ENCODE measurements at places on chromosomes 5 and 9.

- no peak for DNase-seq
Observed at GRCh38 chr9:121765021-121765950, 113.9 kb downstream of the DAB2IP start.

- no peak for DNase-seq
Observed at GRCh38 chr5:161278739-161279660, 267.5 kb downstream of the GABRB2 start.

GRCh38 chr9:37034305-37034937 lies 353 bp upstream of the PAX5 start:
- no peak for DNase-seq

DNA sequence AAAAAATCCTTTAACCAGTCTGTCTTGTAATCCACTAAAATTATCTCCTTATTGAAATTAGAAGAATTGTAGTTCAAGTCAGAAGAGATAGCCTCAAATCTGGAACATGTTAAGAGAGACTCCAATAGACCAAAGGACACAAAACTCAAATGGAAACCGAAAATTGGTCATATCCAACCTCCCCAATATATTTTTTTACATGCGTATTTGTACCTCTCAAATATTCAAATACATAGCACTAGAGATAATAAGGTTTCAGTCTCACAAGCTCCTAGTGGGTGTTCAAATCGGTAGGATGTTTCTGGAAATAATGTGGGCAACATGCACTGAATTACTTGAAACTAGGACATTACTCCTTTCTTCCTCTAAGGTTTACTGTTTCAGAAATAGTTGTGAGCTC lies 33.5 kb downstream of the EPB41L4A start:
- DNase-seq: no peak

- no peak for DNase-seq
Observed at GRCh38 chr5:176912115-176912514, 13.0 kb upstream of the HK3 start.

DNA sequence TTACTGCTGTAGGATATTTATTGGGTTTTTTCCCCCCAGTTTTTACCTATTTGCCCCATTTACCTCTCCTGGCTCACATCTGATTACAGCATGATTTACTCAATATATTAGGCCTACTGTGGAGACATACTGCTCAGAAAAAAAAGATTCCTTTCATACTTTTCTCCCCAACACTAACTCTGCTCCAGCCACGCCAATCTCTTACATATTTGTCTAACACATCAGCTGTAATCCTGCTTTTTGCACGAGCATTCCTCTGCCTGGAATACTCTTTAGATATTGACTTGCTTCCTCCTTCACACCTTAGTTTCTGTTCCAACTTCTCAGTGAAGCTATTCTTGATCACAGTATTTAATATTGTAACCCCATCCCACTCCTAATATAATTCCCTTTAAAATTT lies 158.1 kb upstream of the VCAN start:
- no peak for DNase-seq

- no peak for DNase-seq
Observed at GRCh38 chr9:135559606-135560005, 1.9 kb upstream of the PAEP start.

DNA sequence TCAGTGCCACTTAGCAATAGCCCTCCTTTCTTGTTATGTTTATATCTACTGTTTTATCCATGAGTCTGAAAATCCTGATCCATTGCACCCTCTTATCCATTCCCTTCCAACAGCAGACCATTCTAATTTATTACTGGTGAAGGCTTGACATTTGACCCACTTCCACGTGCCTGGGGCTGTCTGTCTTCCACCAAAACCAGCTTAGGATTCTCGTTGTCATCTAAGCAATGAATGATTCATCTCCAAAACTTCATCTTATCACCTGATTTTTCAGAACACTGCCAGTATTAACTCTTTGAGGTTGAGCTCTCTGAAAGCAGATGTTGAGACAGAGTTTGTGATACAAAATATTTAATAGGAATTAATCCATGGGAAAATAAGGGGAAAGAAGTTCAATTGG lies 277.8 kb upstream of the FBXL7 start:
- no peak for DNase-seq

- no peak for DNase-seq
Observed at GRCh38 chr5:10331341-10331796, 22.1 kb upstream of the MARCHF6 start.

DNA sequence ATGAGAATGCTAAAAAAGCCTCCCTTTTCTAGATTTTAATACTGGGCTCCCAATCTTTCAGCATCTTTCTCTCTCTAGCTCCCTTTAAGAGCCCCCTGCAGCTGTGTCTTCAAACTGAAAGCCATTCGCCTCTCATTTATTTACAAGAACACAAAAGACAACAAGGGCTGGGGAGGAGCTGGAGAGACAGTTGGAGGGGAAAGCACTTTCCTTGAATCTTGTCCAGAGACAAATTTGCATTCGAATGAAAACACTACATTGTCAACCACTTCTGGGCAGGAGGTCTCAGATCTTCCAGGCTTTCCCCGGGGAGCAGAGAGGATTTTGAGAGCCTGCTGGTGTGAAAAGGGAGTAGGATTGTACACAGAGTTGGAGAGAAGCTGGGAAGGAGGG lies 518.3 kb downstream of the CTNND2 start:
- no peak for DNase-seq

GRCh38 chr5:147407094-147407681 lies 102.7 kb downstream of the DPYSL3 start:
- DNase-seq: no peak

DNA sequence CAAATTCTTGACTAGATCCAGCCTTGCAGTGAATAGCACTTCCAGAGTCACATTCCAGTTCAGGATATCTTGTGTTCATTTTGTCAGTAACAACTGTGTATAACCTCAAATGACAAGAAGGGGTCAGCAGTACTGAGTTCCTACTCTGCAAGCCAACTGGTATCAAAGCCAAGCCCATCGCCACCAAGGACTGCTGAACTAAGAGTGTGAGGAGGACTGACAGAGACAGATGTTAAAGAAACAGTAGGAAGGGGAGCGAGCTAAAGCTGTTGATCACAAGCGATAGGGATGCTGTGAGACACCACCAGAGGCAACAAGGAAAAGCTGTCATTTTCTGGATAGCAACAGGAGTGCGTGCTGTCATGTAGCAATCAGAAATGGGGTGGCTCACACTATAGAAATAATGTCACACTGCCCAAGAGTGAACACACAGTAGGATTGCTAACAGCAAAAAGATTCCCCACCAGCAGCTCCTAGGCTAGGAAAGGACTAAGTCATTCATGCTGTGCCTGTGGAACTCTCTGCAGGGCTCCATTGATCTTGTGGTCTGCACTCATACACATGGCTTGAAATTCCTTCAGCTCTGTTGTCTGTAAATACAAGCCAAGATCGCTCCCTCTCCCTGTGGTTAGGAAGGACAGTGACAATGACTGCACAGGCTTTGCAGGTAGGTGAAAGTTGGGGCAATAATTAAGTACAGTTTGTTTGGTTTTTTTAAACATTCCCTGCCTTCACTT lies 658.6 kb downstream of the NR2F1-AS1 start:
- no peak for DNase-seq

GRCh38 chr5:142981886-142982820 lies 212.0 kb downstream of the ARHGAP26 start:
- DNase-seq: no peak

- no peak for DNase-seq
Observed at GRCh38 chr5:14577971-14578370, 3.6 kb upstream of the OTULINL start.

DNA sequence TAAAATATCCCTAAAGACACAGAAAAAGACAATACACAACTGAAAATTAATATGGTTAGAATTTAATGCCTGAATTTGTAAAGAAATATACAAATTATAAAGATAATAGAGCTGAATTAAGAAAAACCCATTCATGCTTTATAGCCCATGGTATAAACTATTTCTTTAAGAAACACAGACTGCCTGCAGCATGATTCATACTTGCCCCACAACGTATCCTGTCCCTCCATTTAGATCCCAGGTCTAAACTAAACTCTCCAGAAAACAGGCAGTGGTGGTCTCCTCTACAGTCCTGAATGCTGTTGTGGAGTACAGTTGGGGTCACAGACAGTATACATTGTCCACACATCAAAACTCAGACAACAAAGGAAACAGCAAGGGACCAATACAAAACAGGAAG lies 24.8 kb downstream of the IL6ST start:
- DNase-seq: no peak

GRCh38 chr5:125258615-125259014 lies 512.2 kb upstream of the ZNF608 start:
- DNase-seq: no peak

DNA sequence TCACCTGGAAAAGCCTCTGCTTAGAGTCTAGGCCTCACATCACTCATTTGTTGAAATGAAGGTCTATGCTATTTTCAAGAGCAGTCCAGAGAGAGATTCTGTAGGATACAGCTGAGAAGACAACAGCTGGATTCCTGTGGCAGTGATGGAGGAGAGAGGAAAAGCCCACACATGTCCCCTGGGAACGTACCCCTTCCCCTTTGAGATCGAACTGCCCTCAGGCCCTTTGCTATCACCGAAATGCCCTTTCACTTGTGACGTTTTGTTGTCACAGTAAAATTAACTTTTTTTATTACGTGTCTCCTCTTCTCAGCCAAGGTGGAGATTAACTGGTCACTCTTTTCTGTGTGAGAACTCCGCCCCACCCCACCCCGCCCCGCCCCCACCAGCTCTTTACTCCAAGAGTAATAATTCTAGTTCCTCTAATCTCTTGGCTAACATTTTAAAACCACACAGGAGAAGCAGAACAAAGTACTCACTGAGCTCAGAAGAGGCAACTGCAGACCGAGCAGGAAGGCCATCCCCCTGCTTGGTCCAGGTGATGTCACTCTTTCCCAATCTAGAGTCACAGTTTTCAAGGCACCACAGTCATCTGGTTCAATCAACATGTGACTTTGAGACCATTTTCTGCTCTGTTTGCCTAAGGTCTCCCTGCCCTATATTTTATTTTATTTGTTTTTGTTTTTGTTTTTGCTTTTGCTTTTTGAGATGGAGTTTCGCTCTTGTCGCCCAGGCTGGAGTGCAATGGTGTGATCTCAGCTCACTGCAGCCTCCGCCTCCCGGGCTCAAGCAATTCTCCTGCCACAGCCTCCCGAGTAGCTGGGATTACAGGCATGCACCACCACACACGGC lies 105.6 kb downstream of the SUSD1 start:
- no peak for DNase-seq

DNA sequence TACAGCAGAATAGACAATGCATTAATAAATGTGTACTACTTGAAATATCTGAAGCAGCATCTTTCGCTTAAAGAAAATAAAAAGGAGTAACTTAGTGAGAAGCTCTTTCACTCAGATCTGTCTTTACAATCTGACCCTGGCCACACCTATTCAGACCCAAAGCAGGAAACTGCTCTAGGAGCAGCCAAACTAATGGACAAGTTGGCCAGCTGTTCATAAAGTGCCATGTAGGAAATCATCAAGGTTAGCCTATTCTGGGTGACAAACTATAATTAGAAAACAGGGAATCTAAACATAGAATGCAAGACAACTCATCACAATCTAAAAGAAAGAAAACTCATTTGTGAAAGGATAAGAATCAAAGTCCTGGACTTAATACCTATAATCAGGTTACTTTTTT lies 101.3 kb downstream of the AGTPBP1 start:
- no peak for DNase-seq

DNA sequence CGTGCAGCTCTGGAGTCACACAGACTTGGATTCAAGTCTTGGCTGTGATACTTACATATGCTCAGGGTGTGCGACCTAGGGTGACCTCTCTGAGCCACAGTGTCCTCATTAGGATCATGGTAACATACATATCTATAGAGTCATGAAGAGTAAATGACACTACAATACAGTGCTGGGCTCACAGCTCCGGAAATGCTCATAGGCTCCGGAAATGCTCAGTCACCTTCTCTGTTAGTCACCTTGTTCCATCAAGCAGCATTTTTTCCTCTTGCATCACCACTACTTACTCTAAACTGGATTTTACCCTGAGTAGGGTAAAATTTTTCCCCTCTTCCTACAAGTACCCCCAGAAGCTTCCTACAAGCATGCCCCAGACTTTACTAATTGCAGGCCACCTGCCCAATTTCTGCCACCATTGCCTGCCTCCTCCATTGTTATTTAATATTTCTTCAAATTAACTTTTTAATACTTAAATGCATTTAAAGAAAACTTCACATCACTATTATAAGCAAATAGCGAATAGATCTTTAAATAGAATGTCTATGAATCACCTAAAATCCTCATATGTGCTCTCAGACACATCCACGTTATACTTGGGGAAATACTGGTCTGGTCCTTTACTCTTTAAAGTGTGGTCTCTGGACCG lies 147.6 kb upstream of the SPRY4 start:
- peak; percentile 10 for DNase-seq

GRCh38 chr9:6132650-6133049 lies 83.0 kb upstream of the IL33 start:
- DNase-seq: no peak

- no peak for DNase-seq
Observed at GRCh38 chr9:111250875-111251842, 78.9 kb downstream of the OR2K2 start.

- DNase-seq: no peak
Observed at GRCh38 chr5:63029891-63030290, 451.3 kb downstream of the LRRC70 start.

DNA sequence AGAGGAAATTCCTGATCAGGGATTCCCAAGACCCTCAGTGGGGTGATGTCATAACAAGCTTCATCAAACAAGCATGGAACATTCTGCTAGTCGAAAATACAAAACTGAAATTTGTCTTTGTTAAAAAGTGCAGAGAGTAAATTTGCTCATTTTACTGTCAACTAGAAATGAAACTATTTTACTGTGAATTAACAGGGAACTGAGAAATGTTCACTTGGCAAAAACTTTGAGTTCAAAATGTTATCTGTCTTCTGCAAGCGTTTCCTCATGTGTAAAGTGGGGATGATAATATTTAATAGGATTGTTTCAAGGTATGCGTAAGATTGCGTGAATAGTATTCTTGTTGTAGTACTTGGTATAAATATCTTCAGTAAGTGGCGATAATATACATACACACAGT lies 45.4 kb downstream of the ALDH1A1 start:
- DNase-seq: no peak

DNA sequence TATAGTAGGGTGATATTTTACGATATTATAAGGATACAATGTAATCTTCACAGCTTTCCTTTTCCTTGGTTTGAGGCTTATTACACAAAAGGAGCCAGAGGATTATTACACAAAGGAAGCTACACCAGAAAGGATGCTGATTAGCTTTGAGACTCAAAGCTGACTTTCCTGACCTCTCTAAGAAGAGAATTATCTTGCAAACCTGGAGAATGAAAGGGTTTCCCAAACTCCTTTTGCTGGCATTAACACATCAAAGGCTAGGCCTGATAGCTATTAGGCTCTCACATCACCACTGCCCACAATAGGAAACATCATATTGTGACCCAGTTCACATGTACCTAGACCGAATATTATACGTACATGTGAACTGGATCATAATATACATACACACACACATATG lies 34.2 kb upstream of the CHD1 start:
- DNase-seq: no peak

DNA sequence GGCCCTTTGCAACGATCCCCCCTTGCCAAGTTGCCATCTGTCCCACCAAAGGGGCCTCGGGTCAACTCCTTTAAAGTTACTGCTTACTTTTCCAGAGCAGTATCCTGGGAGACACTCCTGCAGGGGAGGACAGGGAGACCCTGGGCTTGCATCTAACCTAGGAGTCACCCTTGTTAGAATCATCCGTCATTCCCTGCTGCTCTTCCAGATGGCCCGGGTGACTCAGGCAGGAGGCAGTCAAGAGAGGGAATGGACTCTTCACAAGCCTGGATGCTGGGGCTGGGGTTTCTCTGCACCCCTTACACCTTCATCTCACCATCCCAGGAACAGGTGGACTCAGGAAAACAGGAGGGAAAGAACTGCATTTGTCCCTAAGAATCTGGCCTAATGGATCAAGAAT lies 175.6 kb downstream of the GABBR2 start:
- DNase-seq: no peak

- DNase-seq: no peak
Observed at GRCh38 chr9:127813686-127814226, 11.1 kb downstream of the FPGS start.
